CD4-positive, alpha-beta T cell treated with Interleukin-12 subunit alpha and Interleukin-12 subunit beta, for 1 hour (primary cell): ENCODE measurements at places on chromosomes 4 and X.

DNA sequence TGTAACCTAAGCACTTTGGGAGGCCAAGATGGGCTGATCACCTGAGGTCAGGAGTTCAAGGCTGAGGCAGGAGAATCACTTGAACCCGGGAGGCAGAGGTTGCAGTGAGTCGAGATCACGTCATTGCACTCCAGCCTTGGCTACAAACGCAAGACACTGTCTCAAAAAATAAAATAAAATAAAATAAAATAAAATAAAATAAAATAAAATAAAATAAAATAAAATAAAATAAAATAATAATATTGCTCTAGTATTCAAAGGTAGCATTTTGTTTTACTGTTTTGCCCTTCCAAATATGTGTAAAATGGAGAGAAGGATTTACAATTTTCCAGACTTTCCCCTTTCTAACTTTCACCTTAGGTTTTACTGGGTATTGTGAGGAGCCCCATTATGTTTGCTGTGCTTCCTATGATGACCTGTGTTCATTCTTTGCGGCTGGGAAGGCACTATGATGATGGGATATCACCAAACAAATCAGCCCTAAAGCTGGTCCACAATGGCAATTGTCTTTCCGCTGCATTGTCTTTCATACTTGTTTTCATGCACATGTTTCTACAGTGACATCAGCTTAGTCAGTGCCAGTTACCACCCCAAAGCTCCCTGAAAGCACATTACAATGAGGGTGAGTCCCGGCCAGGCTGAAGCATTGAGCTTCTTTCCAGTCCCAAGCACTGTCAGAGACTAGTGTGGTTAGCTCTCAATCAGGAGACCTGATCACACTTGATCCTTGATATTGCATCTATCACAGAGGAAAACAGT, 50.8 kb downstream of the DTHD1 start:
- no peak for DNase-seq

GRCh38 chr4:13523591-13524503, 20.5 kb downstream of the NKX3-2 start:
- DNase-seq, result no peak

GRCh38 chrX:65586491-65586890, 51.9 kb upstream of the LAS1L start:
- DNase-seq, result no peak

DNA sequence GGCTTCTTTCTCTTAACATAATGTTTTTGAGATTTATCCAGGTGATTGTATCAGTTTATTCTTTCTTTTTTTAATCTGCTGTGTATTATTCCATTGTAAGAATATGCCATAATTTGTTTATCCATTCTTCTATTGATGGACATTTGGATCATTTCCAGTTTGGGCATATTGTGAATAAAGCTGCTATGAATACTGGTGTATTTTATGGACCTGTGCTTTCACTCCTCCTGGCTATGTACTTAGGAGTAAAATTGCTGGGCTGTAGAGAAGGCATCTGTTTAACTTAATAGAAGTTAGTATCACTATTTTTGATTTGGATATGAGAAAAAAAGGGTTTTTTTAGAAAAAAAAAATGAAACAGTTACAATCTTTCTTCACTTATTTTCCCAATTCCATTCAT, 50.0 kb upstream of the FAM9C start:
- DNase-seq, result no peak

DNA sequence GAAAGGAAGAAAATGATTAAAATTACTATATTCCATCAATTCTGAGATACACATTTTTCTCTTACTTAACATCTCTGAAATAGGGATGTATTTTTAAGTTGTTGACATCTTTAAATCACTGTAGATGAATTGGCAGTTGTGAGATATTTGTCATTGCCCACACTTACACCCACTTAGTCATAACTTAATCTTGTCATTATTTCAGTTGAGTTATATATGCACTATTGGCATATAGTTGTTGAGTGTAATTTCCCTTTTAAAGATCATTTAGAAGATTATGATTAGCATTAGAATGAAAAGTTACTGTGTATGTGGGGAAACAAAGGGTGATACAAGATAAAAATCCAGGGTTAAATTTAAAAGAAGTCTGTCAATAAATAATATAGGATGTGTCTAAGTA, 2.2 kb downstream of the AIMP1 start:
- DNase-seq, result no peak

- DNase-seq, result no peak
Measured at GRCh38 chr4:79395841-79396240, 12.2 kb downstream of the GK2 start.
